ENCODE measurements at places on chromosomes 4 and X. TPM values are rescaled to one million over a fixed set of nuclear protein-coding genes. Genes with fewer than 3 reads are reported as not detected.

The CYTL1 gene
- 0.91 TPM for polyA plus RNA-seq

The FGF5 gene
- polyA plus RNA-seq: 0.03 TPM

The HGFAC gene
- 0.46 TPM for polyA plus RNA-seq

The ZXDA gene
- 1.2 TPM for polyA plus RNA-seq

The SLC39A8 gene
- 23.8 TPM for polyA plus RNA-seq

The CT45A3 gene
- polyA plus RNA-seq: not detected

The ENPEP gene
- 5.1 TPM for polyA plus RNA-seq

The DDX53 gene
- polyA plus RNA-seq: not detected

The HHIP gene
- 3.8 TPM for polyA plus RNA-seq

Measured in adipose tissue (tissue), 3 donors.